ENCODE measurements at places on chromosomes 6 and 20. TPM values are rescaled to one million over a fixed set of nuclear protein-coding genes. Genes with fewer than 3 reads are reported as not detected.

DNA sequence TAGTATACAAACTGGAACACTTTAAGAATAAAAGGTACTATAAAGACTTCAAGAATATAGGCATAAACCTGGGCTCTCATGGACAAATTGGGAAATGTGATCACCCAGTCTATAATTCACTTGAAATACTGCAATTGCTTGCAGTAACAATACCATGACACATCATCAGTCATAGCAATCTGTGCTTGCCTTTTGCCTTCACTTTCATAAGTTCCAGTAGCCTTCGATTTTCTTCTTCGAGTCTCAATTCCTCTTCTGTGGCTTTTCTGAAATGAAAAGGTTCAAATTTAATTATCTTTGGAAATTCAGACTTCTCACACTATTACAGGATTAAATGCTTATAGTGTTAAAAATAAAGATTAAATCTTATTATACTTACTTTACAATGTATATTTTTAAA, 96.3 kb upstream of the ZBTB24 start:
- no peak for DNase-seq

Gene FIG4
- total RNA-seq: 22.4 TPM

DNA sequence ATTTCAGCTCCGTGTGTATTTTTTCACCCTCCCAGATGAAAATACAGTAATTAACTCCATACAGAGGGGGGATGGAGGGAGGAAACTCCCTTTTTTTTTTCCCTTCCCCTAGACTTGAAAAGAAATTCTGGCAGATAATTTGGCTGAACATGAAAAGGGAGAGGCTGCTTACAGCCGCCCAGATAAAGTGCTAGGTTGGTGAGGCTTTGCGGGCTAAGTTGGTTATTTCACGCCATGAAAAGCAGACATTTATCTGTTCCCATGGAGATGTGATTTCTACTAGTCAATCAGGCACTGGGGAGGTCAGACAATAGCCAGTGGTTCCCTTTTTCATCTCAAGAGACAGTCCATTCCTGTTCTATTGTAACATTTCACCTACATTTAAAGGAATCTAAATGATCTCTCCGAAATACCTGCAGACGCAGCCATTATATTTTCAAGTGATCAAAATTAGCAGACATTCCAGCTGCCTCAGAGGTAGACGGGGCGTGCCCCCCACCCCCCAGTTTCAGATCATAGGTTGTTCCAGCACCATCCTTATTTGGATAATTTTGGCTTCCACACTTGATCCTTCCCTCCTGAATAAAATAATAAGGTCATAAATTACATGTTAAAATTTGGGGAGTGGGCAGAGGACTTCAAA, 143.9 kb upstream of the ZNF217 start:
- DNase-seq: no peak

GRCh38 chr20:56247954-56248782, at the start of gene MC3R:
Gene MC3R, plus strand, starts transcription at chr20:56248732. Its CDS starts 112 bp downstream, at chr20:56248844.
- DNase-seq: peak; percentile 62

- DNase-seq: no peak
Observed at GRCh38 chr6:163667372-163668060, 253.0 kb downstream of the QKI start.

DNA sequence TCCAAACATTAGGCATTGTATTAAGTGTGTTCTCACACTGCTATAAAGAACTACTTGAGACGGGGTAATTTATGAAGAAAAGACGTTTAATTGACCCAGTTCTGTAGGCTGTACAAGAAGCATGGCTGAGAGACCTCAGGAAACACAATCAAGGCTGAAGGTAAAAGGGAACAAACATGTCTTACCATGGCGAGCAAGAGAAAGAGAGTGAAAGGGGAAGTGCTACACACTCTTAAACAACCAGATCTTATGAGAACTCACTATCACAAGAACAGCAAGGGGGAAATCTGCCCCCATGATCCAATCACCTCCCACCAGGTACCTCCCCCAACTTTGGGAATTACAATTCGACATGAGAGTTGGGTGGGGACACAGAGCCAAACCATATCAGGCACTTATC, 86.6 kb upstream of the TOP1 start:
- DNase-seq: no peak

GRCh38 chr6:135002974-135003703, 51.5 kb downstream of the HBS1L start:
- DNase-seq: no peak
